ENCODE measurements at places on chromosomes 5 and 9.

GRCh38 chr5:135319928-135320606 is 79.0 kb downstream of the MACROH2A1 start:
- DNase-seq: no peak

GRCh38 chr5:133244242-133244641 is 192.4 kb downstream of the HSPA4 start:
- no peak for DNase-seq

DNA sequence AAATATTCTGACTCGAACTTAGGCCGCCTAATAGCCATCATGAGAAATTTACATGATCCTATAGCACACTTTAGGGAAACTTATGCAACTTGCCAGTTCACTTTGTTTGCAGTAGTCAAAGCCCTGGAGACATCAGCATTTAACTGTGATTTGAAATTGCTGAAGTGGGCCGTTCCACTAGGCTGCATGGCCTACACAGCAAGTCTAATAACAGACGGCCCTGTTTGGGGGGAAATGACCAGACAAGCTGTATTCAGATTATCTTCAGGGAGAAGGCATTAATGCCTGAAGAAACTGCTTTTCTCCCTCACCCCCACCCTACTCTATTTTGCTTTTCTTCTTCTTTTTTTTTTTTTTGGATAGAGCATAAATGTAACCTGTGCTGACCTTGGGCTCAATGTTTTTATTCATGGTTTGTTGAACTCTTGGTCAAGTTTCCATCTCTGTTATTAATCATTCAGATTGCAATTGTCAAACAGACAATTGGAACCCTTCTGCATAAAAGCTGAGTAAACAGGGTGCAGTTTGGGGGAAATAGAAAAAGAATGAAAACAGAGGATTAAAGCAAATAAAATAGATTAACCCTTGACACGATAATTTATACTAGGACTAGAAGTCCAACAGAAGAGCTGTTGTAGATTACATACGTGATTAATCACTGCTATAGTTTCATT is 1928.2 kb upstream of the WWC1 start:
- DNase-seq: no peak

DNA sequence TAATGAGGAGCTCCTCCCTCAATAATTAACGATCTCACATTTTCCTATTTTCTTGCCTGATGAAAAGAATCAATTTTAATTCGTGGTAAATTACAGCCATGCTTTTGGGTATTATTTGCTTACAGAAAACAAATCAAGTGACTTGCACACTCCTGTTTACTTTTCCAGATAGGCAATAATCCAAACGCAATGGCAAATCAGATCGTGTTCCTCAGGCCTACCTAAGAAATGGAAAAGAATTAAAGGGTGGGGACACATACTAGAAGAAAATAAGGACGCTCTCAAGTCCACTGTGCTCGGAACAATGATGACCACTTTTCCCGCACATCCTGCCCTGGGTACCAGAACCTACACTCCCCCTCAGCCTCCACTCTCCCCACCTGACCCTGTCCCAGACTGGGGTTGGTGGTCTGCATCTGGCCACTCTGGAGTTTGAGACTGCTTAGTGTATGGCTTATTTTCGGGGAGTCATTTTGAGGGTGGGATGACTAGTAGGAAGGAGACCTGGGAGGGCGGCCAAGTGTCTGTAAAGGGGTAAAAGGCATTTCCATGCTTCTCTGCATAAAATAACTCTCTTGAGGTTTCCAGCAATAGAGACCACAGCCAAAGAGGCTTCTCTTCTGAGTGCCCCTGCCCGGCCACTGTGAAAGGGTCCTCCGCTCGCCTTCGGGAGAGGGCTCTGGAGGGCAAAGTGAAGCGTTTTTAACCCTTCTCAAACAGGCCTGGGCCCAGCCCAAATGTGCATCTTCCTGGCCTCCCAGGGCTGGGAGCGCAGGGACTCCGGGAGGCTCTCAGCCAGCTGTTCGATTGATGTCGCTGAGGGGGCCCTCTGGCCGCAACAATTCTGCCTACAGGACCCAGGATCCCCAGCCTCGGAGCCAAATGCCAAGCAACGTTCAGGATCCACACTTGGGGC is 4.5 kb upstream of the OTP start:
- no peak for DNase-seq

DNA sequence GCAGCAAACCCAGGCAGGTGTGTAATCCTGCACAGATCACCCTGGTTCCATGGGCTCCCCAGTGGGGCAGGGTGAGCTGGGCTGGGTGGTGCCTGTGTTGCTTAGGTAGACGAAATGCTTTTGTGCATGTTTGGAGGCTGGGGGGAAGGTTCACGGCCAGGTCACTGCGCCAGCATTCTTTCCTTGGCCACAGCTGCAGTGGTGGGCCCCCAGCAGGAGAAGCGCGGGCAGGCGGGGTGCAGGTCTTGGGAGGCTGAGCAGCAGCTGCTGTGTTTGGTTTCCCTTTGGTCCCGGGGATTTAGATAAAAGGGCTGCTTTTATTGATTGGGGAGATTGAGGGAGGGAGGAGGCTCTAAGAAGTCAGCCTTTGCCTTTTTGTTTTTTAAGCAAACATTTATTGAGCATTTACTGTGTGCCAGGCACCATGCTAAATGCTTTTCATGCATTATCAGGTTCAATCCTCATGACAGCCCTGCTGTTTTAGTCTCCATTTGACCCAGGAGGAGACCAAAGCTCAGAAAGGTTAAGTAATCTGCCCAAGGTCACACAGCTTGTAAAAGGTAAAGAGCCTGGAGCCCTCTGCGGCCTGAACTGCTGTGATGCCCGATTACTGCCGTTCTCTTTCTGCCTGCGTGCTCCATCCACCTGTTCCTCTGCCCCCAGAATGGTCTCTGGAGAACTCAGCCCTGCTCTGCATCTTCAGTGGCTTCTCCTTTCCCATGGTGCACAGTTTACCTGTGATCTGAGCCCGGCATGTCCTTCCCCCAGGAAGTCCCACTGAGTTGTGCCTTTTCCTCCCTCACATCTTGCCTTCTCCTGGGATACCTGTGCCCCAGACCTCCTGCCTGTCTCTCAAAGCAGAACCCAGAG is 94.4 kb downstream of the MACROH2A1 start:
- no peak for DNase-seq

Measured in kidney glomerular epithelial cell (primary cell).